ENCODE measurements at places on chromosomes 2 and 18. TPM values are rescaled to one million over a fixed set of nuclear protein-coding genes. Genes with fewer than 3 reads are reported as not detected.

GRCh38 chr2:176482107-176482506, 212.9 kb downstream of the MTX2 start:
- no peak for DNase-seq

The ALMS1 gene
- 14.9 TPM for total RNA-seq

The KCNG2 gene
- total RNA-seq: not detected

- no peak for DNase-seq
Measured at GRCh38 chr2:20107776-20108175, 56.3 kb upstream of the LAPTM4A start.

The ANKRD12 gene
- 32.3 TPM for total RNA-seq

The SMYD1 gene
- total RNA-seq: 74.8 TPM

DNA sequence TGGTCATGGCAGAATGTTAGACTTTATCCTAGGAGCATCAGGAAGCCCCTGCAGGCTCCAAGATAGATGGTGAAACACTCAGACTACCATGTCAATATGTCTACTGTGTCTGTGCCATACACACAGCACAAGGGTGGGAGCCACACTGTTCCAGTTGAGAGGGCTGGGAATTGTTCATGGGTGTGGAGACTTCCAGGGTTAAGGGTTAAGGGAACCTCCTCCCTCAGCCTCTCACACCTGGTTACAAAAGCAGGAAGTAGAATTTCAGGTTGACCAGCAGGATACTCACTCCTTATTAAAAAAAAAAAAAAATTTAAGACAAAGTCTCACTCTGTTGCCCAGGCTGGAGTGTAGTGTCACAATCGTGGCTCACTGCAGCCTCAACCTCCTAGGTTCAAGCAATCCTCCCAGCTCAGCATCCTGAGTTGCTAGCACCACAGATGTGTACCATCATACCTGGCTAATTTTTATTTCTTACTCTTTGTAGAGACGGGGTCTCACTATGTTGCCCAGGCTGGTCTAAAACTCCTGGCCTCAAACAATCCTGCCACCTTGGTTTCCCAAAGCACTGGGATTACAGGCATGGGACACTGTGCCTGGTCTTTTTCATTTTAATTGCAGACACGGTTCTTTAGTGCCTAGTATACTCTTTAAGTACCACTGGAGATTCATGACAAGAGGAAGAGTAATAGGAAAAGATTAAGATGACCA, 26.0 kb downstream of the SULT1C2 start:
- DNase-seq: no peak

DNA sequence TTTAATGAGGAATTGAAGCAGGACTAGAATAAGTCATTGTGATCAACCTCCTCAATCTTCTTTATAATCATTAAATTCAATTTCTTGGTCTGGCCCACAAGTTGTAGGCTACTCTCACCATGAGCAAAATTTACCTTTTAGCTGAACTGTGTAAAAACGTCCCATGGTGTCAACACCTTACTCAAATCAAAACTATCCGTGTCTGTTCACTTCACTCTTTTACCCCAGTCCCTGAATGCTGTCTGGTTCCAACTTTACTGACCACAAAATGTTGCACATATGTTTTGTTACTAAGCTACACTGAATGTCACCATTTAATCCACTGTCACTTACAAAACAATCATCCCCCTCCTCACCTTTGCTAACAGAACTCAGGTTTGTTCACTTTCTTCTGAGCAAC, 951.6 kb upstream of the SLC39A10 start:
- DNase-seq: no peak
